ENCODE measurements at places on chromosomes 2 and 18.

DNA sequence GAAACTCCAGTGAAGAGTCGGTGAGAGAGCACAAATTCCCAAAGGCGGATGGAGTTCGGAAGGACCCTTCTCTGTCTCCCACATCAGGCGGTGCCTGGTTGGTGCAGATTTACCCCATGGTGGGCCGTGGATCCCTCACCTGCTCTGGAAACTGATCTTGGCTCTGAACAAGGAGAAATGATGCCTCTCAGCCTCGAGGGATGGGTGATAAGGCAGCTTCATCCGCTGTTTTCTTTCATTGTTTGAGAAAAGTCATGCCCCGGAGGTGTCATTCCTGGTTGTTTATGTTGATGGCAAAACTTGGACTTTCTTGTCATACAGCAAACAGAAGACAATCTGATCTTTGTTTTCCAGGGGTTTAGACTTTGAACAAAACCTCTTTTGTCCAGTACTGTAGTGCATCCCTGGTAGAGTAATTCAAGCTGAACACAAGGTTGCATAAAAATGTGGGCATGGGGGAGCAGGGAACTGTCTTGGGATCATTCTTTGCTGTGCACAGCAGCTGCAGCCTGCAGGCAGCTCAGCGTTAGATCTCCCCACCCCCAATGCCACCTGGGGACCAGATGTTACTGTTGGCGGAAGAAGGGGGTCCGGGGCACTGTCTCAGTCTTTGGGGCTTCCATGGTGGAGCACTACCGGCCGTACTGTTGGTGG is 81.3 kb downstream of the NFATC1 start:
- H3K27ac ChIP-seq = no peak overlapping the region
- H3K27me3 ChIP-seq = no peaks in the 10 kb centered on the region
- H3K36me3 ChIP-seq = no peaks in the 10 kb centered on the region
- H3K4me3 ChIP-seq = no peak overlapping the region
- no peak for DNase-seq

- DNase-seq = no peak
- H3K4me1 ChIP-seq = no peaks in the 10 kb centered on the region
- H3K27ac ChIP-seq = no peak overlapping the region
These were observed 9.9 kb downstream of the KLHL23 start for GRCh38 chr2:169743549-169743948.

DNA sequence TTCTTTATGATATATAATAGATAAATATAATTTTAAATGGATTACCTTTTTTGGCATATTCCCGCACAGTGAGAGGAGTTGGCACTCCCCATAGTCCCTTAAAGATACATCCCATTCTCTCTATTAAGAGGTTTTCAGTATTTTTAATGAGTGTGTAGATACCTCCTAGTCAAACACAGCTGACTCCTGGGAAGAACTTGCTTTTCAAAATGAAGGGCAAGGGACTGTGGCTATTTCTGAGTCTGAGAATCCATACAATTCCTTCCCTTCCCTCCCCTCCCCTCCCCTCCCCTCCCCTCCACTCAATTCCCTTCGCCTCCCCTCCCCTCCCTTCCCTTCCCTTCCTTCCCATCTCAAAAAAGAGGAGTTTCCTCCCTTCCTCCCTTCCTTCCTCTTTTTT is 93.5 kb downstream of the PRPF40A start:
- no peaks in the 10 kb centered on the region for H3K27me3 ChIP-seq
- H3K4me1 ChIP-seq = no peaks in the 10 kb centered on the region
- H3K4me3 ChIP-seq = no peak overlapping the region
- H3K36me3 ChIP-seq = no peaks in the 10 kb centered on the region
- H3K27ac ChIP-seq = no peak overlapping the region

- H3K4me3 ChIP-seq = no peak overlapping the region
- H3K4me1 ChIP-seq = no peaks in the 10 kb centered on the region
- no peak overlapping the region for H3K27ac ChIP-seq
- H3K36me3 ChIP-seq = no peaks in the 10 kb centered on the region
- DNase-seq = no peak
These were observed 230.4 kb downstream of the FHOD3 start for GRCh38 chr18:36527740-36528455.

GRCh38 chr2:157431176-157431575 is 12.7 kb downstream of the CYTIP start:
- no peak overlapping the region for H3K27ac ChIP-seq
- H3K4me1 ChIP-seq = peaks cover 13% of the 10 kb centered on the region
- H3K4me3 ChIP-seq = no peak overlapping the region
- DNase-seq = no peak
- no peaks in the 10 kb centered on the region for H3K36me3 ChIP-seq

DNA sequence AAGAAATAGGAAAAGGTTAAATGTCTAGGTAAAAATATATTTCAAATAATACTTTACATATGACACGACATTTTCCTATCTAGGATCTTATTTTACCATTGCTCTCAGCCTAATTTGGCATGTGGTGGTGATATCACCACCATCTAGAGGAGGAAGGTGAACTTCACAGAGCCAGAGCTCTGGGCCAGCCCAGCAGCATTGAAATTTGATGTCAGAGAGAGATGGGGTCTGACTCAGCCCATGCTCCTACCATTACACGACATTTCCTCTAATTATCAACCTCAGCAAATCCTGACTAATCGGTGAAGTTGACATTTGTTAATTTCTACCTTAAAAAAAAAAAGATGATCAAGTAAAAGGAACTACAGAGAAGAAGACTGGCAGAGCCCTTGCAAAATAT is 42.3 kb downstream of the LRRTM4 start:
- no peak for DNase-seq
- no peaks in the 10 kb centered on the region for H3K36me3 ChIP-seq
- no peak overlapping the region for H3K4me3 ChIP-seq
- H3K27me3 ChIP-seq = no peaks in the 10 kb centered on the region
- no peaks in the 10 kb centered on the region for H3K4me1 ChIP-seq

- peaks cover 45% of the 10 kb centered on the region for H3K4me1 ChIP-seq
- H3K36me3 ChIP-seq = no peaks in the 10 kb centered on the region
- no peak overlapping the region for H3K4me3 ChIP-seq
- DNase-seq = no peak
These were observed 96.8 kb downstream of the NCK2 start for GRCh38 chr2:105841551-105841950.

GRCh38 chr2:140440815-140441214 is 1660.6 kb upstream of the NXPH2 start:
- no peaks in the 10 kb centered on the region for H3K36me3 ChIP-seq
- no peak overlapping the region for H3K4me3 ChIP-seq
- no peaks in the 10 kb centered on the region for H3K27me3 ChIP-seq
- no peaks in the 10 kb centered on the region for H3K4me1 ChIP-seq
- H3K27ac ChIP-seq = no peak overlapping the region
